ENCODE measurements at places on chromosomes 2 and 18.

DNA sequence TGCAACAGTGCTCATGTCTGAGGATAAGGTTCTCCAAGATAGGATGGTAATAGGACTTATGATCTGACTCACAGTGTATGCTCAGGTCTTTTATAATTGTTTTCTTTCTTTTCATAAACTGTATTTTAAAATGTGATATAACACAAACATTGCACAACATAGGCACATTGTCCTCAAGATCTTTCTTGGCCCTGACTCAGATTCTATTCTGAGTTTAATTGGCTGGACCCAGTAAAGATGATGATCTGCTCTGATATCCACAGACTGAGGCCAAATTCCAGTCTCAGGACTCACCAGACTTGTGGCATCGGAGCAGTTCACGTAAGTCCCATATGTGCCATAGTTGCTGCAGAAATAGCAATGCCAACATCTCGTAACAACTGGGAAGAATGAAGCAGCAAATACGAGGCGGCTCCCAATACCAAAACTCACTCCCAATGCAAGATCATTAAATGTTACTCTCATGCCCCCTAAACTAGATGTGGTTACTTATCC lies 448.9 kb upstream of the SLC14A2 start:
- DNase-seq = peak; percentile 90

DNA sequence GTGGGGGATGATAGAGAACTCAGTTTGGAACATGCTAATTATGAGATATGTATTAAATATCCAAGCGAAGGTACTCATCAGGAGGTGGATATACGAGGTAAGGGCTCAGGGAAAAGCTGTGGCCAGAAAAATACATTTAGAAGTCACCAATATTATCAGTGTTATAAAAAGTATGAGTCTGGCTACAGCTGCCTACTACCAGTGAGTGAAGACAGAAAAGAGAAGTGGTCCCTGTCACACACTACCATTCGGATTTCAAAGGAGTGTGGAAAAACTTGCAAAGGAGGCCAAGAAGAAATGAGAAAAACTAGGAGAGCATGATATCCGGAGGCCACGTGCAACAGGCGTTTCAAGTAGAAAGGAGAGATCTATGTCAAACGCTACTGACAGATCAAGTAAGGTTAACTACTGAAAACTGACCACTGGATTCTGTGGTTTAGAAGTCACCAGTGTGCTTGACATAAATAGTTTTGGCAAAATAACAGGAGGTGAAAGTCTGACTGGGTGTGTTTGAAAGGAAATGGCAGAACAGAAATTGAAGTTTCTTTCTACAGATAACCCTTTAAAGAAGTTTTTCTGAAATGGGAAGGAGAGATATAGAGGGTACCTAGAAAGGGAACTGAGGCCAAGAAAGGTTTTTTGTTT lies 118.7 kb upstream of the DNMT3A start:
- no peak for DNase-seq

DNA sequence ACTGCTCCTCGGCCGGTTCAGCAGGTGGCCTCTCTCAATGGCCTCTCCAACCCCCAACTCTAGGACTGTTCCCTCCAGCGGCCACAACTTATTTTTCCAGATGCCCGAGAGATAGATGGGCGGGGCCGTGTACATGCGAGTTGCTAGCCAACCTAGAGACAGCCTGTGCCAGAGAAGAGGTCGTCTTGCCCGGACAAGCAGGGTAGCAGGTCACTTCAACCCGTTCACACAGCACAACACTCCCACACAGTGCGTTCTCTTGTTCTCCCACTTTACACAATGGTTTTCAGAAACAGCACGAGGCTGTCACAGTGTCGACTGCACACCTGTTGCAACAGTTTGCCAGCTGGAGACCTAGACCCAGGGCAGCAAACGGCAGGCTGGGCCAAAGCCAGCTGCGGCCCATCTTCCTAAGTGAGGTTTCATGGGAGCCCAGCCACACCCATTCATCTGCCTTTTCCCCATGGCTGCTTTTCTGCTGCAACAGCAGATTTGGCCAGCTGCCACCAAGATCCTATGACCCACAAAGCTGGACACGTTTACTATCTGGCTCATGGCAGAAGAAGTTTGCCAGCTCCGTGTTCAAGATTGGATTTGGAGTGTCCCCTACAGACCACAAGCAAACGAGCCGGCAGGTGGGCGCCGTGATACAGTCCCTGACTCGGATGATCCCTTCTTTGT lies 7.3 kb upstream of the PRLH start:
- DNase-seq = peak; percentile 53

GRCh38 chr2:84880645-84881521 lies at the start of gene TRABD2A:
Gene TRABD2A, minus strand, starts transcription at chr2:84881084. Its CDS starts 45 bp downstream, at chr2:84881039.
- DNase-seq = no peak

DNA sequence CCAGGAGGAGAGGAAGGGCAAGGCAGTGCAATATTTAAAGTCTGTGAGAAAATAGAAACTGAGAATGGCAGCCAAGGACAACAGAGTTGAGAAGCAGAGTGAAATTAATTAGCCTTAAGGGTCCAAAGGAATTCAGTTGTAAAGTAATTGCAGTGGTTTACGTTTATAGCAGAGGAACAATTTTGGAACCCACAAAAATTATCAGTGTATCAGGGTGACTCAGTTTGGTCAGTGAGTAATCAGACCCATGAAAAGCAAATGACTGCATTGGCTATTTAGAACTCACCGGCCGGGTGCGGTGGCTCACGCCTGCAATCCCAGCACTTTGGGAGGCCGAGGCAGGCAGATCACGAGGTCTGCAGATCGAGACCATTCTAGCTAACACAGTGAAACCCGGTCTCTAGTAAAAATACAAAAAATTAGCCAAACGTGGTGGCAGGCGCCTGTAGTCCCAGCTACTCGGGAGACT lies 245.8 kb upstream of the SLC39A10 start:
- DNase-seq = peak; percentile 96

DNA sequence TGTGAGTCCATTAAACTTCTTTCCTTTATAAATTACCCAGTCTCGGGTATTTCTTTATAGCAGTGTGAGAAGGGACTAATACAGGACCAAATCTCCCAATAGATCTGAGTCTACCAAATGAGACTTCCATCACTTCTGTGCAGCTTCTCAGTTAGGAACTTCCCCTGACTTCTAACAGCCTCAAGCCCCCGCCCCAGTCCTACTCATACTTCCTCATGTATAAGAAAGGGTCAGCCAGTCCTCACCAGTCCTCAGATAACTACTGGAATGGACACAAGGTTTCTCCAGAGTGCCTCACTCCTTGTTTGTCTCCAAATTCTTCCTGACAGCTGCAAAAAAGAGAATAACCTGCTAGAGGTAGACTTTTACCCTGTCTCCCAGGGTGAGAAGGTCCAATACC lies 19.5 kb downstream of the TTC32 start:
- no peak for DNase-seq

DNA sequence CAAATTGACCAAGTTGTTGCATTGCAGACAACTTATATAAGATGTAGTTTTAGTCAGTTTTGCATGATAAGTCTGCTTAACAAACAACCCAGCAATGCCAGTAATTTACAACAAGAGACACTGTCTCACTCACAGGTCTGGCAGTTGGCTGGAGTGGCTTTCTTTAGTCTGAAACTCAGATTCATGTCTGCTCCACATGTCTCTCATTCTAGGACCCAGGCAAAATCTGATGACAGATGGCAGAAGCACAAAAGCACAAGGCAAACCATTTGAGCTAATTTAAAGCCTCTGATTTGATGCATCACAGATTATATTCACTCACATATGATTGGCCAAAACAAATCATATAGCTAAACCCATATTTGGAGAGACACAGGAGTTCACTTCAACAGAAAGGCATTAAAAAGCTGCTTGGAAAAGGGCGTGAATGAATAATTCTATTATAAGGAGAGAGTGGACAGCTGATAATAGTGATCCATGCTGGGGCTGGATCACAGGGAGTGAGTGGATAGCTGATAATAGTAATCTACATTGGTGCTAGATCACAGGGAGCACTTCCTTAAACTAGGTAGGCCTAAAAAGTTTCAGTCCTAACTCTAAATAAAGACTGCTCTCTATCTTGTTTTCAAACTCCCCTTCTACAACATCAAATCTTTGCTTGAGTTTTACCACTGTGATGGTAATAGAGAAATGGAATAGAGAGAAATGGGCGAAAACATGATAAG lies 593.2 kb upstream of the ZNF804A start:
- DNase-seq = no peak

DNA sequence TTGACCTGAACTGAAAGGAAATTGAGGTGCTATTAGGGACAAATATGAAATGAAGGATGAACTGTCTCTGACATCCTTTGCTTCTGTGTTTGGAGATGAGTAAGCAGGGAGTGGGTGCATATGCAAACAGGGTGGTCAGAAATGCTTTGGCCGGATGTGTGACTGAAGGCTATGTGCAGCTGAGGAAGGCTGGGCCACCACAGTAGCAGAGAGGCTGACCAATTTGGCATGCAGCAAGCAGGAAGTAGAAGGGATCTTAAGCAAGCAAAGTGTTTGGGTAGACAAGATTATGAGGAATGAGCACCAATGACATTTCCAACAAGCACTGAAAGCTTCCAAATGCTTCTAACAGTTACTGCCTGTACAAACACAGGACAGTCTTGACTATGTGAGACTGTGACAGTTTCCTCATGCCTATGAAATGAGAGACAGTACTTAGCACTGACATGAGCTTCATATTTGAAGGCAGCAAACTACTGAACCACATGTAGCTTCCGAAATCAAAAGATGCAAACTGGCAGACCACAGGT lies 3.3 kb upstream of the ACTR3 start:
- peak; percentile 91 for DNase-seq

DNA sequence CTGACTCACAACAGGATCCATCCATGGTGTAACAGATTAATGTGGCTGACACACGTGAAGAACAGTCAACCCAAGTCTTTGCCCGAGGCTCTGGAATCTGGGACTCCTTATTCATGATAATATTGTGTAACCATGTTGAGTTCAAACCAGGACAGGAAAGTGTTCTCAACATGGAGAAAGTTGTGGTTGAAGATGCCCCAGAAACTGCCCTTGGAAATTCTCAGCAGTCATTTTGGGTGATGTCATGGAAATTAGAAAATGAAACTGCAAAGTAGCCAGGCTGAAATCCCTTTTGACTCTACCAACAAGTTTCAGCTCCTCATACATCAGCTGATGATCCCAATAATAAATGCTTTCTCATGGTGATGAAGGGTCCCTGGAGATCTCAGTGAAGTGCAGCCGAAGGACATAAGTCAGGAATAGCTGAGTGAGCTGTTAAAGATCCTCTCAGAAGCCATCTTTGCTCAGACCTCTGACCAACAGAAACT lies 307.7 kb downstream of the TNS1 start:
- DNase-seq = peak; percentile 93

All from astrocyte (in vitro differentiated cells and primary cell).